Cortex of kidney (tissue), 1 donor: ENCODE measurements at places on chromosomes 5 and 9.

DNA sequence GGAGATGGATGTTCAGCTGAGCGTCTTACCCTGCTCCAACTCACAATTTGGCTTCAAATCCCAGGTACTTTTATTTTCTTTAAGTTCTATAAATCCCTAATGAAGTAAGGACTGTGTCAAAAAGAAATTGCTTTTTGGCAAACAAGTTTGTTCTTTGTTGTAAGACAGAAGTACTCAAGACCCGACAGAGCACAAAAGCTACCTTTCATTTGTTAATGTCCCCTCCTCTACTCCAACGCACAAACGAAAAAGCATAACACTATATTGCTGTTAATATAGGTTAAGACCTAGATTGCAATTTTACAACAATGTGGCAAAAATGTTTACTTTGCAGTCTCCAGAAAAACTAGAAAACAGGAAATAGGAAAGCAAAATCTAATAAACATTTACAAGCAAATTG lies 595.4 kb upstream of the DMAC1 start:
- DNase-seq = no peak

DNA sequence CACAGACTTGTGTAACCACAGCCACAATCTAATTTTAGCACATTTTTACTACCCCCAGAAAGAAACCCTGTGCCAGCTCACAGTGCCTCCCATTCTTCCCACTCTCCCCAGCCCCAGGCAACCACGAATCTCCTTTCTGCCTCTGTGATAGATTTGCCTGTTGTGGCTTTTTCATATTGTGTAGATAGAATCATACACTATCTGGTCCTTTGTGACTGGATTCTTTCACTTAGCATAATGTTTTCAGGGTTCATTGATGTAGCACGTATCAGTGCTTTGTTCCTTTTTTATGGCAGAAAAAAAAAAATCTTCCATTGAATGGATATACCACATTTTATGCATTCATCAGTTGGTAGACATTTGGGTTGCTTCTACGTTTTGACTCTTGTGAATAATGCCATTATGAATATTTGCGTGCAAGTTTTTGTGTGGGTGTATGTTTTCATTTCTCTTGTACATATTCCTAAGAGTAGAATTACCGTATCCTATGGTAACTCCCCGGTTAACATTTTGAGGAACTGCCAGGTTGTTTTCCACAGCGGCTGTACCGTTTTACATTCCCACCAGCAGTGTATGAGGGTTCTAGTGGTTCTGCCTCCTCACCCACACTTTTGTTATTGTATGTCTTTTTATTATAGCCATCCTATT lies 64.5 kb downstream of the RCL1 start:
- DNase-seq = no peak

DNA sequence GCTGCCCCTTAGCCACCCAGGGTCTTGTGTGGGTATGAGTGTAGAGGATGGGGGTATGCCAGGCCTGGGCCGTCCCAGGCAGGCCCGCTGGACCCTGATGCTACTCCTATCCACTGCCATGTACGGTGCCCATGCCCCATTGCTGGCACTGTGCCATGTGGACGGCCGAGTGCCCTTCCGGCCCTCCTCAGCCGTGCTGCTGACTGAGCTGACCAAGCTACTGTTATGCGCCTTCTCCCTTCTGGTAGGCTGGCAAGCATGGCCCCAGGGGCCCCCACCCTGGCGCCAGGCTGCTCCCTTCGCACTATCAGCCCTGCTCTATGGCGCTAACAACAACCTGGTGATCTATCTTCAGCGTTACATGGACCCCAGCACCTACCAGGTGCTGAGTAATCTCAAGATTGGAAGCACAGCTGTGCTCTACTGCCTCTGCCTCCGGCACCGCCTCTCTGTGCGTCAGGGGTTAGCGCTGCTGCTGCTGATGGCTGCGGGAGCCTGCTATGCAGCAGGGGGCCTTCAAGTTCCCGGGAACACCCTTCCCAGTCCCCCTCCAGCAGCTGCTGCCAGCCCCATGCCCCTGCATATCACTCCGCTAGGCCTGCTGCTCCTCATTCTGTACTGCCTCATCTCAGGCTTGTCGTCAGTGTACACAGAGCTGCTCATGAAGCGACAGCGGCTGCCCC lies 2.6 kb downstream of the SLC35A4 start:
- no peak for DNase-seq

- no peak for DNase-seq
Observed at GRCh38 chr9:117300371-117301110, 114.3 kb downstream of the ASTN2 start.

- no peak for DNase-seq
Observed at GRCh38 chr5:53022930-53023511, 33.9 kb downstream of the ITGA2 start.

- no peak for DNase-seq
Observed at GRCh38 chr9:130128251-130128650, 44.0 kb upstream of the NCS1 start.

DNA sequence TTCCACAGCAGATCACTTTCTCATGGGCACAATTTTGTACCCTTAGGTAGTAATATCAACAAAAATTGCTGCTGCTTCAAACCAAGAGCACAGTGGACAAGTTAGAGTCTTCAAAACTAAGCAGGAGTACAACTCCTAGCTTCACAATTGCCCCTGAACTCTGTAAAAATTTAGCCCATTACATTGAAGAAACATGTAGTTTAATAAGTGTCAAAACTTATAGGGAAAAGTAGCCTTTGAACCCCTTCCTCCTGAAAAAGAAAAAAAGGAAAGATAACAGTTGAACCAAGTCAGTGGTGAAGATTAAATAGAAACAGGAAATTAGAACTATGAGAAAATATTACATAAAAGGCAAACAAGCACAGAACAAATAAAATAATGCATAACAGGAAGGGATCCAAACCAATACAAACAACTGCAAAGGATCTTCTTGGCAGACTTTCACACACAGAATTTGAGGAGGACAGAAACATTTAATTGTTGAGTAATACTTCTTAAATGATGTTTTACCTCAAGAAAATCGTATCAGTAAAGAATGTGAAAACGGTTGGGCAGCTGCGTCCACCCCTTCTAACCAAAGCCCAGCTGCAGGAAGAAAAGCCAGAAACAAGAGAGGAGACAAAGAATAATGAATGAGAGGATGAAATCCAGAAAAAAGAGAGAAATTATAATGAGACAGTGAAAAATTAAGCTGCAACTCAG lies 636.0 kb downstream of the NR2F1-AS1 start:
- no peak for DNase-seq

GRCh38 chr5:151141535-151141934 lies 16.0 kb downstream of the ANXA6 start:
- DNase-seq = no peak

GRCh38 chr9:73231203-73231602 lies 79.5 kb downstream of the ANXA1 start:
- no peak for DNase-seq

- DNase-seq = no peak
Observed at GRCh38 chr5:151742870-151743294, 15.5 kb downstream of the ATOX1 start.

- no peak for DNase-seq
Observed at GRCh38 chr5:168302785-168303184, 11.3 kb downstream of the WWC1 start.

DNA sequence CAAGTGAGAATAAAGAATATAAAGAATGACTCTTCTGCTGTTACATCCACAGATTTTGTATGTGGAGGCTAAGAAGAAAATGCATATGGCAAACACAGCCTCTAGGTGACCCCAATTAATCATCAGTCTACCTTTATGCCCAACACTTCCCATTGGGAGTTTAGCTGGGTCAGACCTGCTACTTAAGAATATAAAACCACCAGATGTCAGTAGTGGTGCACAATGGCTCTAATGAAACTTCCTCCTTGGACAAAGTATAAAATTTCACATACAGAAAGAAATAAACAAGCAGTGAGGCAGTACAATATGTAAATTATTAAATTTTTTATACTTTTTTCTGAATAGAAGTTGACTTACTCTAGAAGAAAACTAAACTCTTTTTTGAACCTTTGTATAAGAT lies 539.9 kb downstream of the BRINP1 start:
- no peak for DNase-seq

- DNase-seq = no peak
Observed at GRCh38 chr5:167565189-167565954, 726.1 kb upstream of the WWC1 start.

DNA sequence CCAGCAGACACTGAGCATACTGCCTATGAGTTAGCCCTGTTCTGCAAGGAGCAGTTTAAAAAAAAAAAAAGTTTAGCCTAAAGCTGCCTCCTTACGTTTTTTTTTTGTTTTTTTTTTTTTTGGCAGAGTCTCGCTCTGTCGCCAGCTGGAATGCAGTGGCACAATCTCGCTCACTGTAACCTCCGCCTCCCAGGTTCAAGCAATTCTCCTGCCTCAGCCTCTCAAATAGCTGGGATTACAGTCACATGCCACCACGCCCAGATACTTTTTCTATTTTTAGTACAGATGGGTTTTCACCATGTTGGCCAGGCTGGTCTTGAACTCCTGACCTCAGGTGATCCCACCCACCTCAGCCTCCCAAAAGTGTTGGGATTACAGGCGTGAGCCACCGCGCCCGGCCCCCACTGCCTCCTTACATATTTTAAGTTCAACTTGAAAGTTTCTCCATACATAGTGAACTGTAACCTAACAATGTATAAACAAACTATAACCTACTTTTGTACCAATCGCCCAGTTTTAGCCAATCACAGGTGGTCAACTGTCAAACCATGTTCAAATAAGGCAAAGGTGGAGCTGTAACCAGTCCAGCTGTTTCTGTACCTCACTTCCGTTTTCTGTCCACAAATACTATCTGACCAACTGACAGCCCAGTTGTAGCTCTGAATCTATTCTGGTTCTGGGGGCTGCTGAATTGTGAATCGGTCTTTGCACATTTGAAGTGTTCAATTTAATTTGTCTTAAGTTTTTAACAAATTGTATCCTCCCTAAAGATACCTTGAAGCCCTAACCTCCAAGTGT lies 17.1 kb downstream of the GKAP1 start:
- DNase-seq = no peak

DNA sequence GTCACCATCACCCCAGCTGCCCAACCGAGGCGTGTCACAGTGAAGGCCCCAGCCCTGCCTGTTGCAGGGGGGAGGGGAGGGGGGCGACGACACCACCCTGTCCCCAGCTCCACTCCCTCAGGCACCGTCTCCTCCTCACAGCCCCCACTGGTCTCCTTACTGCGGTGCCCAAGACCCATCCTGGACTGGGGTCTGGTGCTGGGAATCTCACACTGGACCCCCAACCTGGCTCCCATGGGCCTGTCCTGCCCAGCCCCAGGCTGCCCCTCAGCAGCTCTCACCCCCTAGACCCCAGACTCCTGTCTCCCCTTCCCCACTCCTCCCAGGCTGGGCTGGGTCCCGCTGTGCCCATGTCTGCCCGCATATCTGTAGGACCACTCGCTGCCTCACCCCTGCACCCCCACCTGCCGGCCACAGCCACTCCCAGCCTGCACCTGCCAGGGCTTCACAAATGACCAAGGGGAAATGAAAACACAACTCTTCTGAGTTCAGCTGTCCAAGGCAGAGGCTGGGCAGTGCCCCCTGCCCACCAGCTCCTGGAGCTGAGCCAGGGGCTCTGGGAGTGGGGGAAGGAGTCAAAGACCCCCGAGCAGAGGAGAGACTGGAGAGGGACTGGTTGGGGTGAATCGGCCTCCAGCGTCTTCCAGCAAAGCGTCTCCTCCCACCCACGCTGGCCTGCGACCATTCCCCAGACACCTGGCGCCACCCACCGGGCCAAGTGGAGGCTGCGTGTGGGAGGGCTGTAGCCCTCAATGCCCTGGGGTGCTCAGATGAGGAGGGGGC lies 32.6 kb upstream of the EGFL7 start:
- DNase-seq = no peak

DNA sequence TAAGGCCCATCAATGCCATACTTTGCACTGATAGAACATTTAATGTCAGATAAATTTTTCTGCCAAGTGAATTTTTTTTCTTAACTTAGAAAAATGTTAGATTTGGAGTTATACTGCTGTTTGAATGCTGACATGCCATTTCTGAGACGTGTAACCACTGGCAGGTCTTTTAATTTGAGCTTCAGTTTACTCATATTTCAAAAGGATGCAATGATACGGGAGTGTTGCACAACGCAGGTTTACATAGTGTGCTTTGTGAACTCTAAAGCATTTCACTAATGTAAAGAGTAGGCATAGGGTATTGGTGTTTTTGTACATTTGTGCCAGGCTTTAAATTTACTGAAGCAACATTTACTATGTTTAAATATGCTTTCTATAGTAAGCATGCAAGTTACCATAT lies 4.2 kb downstream of the ZBTB43 start:
- DNase-seq = no peak

DNA sequence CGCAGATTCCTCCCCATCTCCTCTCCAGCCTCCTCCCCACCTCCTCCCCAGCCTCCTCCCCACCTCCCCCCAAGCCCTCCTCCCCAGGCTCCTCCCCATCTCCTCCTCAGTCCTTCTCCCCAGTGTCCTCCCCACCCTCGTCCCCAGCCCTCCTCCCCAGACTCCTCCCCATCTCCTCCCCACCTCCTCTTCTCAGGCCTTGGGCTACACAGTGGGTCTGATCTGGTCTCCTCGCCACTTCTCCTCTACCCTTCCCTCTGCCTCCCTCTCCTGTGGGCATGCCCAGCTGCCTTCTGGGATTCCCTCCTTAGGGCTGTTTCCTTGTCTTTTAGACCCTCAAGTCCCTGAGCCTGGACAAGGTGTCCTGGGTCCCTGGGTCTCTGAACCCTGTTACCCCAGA lies 28.3 kb downstream of the CXXC5 start:
- DNase-seq = no peak

DNA sequence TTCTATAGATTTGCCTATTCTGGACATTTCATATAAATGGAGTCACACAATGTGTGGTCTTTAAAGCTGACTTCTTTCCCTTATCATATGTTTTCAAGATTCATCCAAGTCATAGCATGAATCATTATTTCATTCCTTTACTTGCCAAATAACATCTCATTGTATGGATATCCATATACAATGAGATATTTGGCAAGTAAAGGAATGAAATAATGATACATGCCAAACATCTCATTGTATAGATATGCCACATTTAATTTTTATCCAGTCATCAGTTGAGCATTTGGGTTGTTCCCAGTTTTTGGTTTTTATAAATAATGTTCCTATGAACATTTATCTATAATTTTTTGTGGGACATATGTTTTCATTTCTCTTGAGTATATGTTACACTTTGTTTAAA lies 20.5 kb upstream of the OR2K2 start:
- no peak for DNase-seq

DNA sequence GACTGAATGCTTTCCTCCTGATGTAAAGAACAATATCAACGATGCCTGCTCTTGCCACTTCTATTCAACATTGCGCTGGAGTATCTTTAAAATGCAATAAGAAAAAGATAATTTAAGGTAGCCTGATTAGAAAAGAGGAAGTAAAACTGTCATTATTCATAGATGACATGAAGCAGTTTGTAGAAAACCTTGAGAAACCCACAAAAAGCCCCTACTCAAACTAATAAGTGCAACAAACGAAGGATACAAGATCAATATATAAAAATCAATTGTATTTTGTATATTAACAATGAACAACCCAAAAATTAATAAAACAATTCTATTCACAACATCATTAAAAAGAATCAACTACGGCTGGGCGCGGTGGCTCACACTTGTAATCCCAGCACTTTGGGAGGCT lies 76.4 kb upstream of the CKMT2 start:
- DNase-seq = no peak
